H7 (cell line): ENCODE measurements at places on chromosomes 5 and 9. TPM values are rescaled to one million over a fixed set of nuclear protein-coding genes. Genes with fewer than 3 reads are reported as not detected.

SMIM3 gene
- 3.0 and 5.2 TPM in 2 replicates for total RNA-seq

DNA sequence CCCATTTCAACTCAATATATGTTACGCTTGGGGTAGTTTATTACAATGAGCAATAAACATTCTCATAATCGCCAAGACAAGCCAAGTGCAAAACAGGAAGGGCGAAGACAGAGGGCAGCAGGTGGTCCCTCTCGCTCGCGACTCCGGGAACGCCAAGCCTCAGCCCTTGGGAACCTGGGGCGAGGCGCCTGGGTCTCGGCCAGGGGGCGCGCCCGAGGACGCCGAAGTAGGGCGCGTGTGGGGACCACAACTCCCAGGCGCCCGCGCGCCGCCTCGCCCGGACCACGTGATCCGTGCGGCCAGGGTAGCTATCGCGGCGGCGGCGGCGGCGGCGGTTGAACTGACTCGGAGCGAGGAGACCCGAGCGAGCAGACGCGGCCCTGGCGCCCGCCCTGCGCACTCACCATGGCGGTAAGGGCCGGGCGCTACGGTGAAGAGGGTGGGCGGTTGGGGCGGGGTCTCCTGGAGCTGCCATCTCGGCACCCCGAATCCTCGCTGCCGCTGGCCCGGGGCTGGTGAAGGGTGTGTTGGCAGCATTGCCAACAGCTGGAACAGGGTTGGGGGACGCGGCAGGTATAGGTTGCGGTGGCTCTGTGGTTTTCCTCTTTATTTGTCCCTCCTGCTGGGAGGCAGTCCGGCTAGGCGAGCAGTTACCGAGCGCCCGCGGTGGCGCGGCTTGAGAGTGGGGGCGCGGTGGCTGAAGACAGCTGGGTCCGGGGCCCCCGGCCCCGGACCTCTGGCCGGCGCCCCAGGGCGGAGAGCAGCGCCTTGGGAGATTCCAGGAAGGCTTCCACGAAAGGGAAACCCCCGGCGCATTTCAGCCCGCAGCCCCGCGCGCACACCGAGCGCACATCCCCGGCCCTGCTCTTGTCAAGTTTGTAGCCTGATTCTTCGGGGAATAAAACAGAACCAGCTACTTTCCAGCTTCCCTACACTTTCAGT lies at the start of gene SLC31A2:
TSS of gene SLC31A2 (plus strand) at position 338 of the 942 bp plus-strand sequence. CDS start at position 406, 68 bp downstream.
- peak; percentile 96 for DNase-seq

- DNase-seq: no peak
These were observed 38.8 kb upstream of the GLRX start for GRCh38 chr5:95861221-95861863.

- no peak for DNase-seq
These were observed 457.7 kb downstream of the CETN3 start for GRCh38 chr5:89951876-89952275.

GRCh38 chr5:116703328-116703727 lies 128.7 kb upstream of the SEMA6A start:
- DNase-seq: no peak

- DNase-seq: no peak
These were observed 159.4 kb downstream of the SEMA6A start for GRCh38 chr5:116415182-116415581.

GRCh38 chr9:99433095-99433494 lies 211.0 kb downstream of the SEC61B start:
- DNase-seq: no peak

CNTLN gene
- total RNA-seq: 6.3 and 9.0 TPM in 2 replicates

NR2F1 gene
- not detected in 2 replicates for total RNA-seq

PCDHGB7 gene
- 4.4 and 4.6 TPM in 2 replicates for total RNA-seq

DNA sequence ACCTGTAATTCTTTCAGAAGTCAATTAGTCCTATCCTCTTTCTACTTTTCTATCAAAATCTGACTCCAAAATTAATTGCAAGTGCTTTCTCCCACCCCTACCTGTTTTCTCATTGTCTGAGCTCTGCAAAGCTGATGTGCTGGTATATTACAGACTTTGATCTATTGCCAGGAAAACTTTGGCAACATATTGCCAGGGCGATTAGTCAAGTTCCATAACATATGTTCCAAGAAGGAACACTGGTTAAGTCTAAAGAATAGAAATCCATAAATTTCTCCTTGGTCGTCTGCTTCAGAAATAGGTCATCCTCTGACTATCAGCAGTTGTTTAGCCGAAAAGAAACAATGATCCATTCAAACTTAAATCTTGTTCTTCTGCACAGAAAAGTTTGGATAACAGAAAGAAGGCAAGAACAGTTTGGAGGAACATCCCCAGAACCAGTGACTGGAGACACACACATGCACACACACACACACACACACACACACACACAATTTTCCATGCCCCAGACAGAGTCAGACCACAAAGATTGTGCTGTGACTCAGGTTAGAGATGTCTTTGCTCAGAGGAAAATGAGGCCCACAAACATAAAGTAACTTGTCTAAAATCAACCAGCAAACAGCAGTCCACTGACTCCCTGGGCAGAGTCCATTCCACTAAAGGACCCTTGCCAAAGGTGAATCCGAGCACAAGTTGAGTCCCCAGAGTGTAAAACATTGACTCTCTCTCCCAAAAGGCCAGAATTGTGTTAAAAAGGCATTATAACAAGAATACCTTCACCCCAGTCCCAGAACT lies 202.1 kb downstream of the DEPDC1B start:
- DNase-seq: no peak

DNA sequence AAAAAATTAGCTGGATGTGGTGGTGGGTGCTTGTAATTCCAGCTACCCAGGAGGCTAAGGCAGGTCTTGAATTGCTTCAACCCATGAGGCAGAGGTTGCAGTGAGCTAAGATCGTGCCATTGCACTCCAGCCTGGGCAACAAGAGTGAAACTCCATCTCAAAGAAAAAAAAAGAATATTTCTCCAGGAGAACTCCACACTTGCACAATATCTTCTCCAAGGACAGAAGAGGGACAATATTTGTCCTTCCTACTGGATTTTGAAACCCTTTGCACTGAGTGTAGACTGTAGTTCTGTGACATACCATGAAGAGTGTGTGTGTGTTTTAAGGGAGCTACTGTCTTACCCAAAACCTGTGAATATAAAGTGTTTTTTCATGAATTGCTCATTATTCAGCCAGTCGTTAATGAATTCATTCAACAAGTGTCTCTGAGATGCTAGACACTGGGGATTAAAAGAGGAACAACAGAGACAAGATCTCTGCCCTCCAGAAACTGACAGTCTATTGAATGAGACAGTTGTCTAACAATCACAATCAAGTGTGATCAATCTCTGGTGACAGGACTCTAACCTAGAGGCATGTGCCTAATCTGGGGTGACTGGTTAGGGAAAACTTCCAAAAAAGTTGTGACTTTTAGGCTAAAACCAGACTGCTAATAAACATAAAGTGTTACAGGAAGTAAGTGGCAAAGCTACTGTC lies 9.8 kb upstream of the UBE2D2 start:
- no peak for DNase-seq

DNA sequence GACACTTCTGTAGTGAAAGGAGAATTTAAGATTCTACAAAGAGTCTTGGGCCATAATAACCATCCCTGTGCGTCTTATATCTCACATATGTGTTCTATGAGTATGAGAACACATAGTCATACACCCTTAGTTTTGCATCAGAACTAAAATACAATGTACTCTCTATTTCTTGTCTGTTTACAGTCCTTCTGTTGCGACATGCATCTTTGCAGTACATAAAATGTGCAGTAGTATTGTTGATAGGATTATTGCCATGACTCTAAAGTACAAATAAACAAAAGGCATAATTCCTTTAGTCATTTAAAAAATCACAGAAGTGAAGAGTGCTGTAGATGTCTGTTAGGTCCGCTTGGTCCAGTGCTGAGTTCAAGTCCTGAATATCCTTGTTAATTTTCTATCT lies 201.9 kb downstream of the NR3C1 start:
- no peak for DNase-seq

DNA sequence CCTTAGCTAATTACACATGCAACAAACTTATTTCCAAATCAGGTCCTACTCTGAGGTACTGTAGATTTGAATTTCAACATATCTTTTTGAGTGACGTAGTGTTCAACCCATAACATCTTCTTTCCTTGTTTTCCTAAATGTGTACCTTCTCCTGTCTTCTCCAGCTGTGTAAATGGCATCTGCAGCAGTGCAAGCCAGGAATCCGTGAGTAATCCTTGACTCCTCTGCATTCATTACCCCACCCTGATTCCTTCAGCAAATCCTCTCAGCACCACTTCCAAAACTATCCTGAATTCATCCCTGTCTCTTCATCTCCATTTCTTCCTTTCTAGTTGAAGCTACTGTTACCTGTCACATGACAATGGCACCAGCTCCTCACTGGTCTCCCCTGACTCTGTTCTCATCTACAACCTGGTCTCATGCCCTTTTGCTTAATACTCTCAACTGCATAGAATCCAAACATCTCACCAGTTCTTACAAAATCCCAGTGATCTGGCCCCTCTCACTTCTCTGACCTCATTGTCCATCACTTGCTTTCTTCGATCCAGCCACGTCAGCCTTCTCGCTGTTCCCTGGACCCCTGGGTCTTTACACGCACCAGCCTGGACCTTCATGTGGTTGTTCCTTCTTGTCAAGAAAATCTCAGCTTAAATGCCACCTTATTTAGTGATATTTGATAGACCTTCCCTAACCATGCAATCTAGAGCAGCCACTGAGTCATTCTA lies 14.6 kb upstream of the TRAF1 start:
- no peak for DNase-seq

DNA sequence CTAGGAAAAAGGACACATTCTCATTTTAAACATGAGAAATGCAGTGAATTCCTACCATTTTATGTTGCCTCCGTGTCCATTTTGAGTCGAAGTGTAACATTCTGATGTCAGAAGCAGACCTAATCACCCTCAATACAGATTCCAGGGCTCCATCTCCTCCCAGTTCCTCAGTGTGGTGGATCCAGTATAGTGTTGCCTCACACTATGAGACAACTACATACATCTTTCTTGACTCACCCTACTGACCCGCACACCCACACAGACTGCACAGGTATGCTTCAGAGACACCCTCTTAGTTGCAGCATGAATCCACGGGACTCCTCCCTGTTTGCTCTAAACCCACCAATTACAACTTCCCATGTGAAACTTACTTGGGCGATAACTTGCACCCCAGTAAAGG lies 564.9 kb downstream of the SEMA5A start:
- no peak for DNase-seq

GRCh38 chr9:20604562-20604961 lies 17.7 kb downstream of the MLLT3 start:
- no peak for DNase-seq

DNA sequence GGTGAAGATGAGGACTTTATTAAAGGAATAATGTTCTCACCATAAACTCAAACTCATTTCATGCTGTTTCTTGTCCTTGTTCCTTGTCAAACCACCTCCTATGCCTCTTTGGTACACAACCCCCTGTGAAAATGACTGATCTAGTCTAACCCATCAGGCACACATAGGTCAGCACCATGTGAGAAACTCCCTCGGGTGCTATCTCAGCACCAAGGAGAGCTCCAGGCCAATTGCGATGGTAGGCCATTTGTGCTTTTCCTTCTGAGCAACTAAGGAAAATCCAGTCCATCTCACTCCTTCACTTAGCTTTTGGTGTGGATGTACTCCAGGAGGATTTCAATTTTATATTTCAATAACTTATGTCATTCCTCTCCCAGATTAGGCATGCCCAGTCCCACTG lies 199.8 kb downstream of the ZNF608 start:
- peak; percentile 12 for DNase-seq

DNA sequence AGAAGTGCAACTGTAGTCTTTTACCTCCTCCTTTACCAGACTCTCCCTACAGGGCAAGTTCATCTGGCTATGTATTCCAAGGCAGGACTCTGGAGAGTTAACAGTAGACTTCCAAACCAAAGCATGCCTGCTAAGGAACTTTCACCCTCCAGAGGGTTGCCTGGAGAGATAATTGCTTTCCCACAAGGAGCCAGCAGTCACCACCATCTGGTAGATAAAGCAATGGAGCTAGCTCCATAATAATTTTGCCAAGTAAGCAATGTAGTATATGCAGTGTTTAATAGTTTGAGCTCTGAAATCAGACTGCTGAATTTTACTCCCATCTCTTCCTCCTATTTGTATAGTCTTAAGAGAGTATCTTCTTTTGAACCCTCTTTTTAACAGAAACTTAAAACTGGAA lies 566.8 kb upstream of the PTGER4 start:
- no peak for DNase-seq

- DNase-seq: peak; percentile 36
These were observed 45.3 kb upstream of the CDH9 start for GRCh38 chr5:27083449-27084415.

IFNA7 gene
- not detected in 2 replicates for total RNA-seq

- DNase-seq: no peak
These were observed 11.9 kb downstream of the RAPGEF1 start for GRCh38 chr9:131727795-131728545.

FGF10 gene
- 0.31 and 2.1 TPM in 2 replicates for total RNA-seq

AGTPBP1 gene
- total RNA-seq: 42.6 and 58.6 TPM in 2 replicates

DNA sequence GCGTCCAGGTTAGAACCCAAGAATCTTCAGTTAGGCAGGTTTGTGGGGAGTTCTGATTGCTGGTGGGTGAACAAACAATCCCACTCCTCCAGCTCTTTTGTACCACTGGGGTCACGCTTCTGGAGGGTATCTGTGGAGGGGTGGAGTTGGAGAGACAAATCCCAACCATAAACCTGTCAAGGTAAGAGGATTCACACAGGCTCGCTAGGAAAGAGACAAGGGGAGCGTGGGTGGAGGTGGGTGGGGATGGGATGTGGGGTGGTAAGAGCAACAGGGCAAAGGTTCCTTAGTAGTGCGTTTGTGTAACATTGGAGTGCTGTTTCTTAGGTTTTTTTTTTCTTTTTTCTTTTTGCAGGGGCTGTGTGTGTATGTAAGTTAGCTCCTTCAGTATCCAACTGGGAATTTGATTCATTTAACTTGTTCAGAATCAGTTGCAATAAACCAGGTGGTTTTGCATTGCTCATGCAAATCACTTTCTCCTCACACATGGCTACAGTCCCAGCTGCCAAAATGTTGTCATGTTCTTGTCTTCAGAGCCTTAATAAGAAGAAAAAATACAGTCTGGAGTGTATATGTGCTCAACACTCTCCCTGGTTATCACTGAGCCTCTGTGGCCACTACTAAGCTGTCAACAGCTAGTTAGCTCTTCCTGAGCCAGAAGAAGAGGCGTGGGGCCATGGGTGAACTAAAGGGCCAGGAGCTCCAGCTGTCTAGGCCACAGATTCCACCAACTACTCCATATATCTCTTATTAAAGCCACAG lies 164.0 kb upstream of the RAD23B start:
- no peak for DNase-seq

DNA sequence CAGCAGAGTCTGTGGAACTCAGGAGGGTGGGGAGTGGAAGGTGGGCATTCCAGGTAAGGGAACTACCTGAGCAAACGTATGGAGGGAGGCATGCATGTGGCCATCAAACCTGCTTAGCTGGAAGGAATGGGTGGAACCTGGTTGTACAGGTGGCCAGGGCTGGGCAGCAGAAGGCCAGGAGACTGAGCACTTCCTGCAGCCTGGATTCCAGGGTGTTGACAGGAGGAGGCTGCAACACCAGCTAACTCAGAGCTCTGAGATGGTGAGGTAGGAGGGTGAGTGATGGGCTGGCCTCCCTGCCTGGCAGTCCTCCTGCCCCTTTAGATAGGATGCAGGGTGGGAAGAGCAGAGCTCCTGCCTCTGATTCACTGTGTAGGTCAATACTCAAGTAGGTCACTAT lies 92.5 kb upstream of the CPEB4 start:
- DNase-seq: no peak
